Activated CD4-positive, alpha-beta T cell treated with anti-CD3 and anti-CD28 coated beads for 36 hours (primary cell): ENCODE measurements at places on chromosomes 4 and X. TPM values are rescaled to one million over a fixed set of nuclear protein-coding genes. Genes with fewer than 3 reads are reported as not detected.

The TREX2 gene
- total RNA-seq: 0.91 TPM

The MAML3 gene
- total RNA-seq: 1.9 TPM

The GABRB1 gene
- total RNA-seq: not detected

The IL15 gene
- total RNA-seq: 0.37 TPM

The DCAF12L1 gene
- total RNA-seq: not detected

The CCDC110 gene
- 0.40 TPM for total RNA-seq

- no peak for DNase-seq
These were observed 104.3 kb upstream of the GK2 start for GRCh38 chr4:79512363-79512762.

DNA sequence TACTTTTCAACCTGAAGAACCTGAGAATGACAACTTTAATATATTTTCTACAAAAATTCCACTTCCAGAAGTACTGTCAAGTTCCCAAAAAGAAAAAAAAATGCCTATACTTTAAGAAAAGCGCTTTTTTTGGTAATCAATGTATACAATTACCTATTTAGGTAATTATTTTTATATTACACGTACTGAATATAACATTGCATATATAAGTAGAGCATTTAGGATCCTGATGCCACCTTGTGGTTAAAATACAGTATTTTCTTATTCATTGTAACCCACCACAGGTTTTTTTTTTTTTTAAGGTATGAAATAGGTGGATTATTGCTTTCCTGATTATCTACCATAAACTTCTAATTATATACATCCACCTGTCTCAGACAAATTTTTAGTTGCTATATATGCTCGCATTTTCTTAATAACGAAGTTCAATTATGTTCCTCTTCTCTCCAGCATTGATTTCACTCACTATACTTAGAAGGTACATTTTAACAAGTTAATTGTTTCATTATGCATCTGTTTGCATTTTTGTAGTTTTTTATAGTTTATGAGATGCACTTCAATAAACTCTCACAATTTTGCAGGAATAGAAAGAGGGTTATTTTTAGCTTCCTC lies 5.2 kb downstream of the MAP9 start:
- DNase-seq: no peak

DNA sequence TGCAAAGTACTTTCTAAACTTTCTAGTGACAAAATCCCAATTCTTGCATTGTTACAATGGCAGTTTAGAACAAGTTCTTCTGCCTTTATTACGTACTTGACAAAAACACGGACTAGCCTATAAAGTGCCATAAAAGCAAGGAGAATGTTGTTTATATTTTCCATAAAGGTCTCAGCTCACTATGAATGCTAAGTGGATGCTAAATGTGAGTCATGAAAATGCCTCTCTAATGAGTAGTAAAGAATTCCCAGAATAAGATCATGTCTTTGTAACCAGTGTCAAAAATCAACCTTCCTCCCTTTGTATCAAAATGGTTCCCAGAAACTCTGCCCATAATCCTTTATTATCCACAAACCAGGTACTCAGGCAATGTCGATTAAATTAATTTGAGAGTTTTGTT lies 539.8 kb upstream of the SLIT2 start:
- DNase-seq: no peak

GRCh38 chr4:76689145-76689817 lies 208.7 kb downstream of the SOWAHB start:
- DNase-seq: peak; percentile 51

DNA sequence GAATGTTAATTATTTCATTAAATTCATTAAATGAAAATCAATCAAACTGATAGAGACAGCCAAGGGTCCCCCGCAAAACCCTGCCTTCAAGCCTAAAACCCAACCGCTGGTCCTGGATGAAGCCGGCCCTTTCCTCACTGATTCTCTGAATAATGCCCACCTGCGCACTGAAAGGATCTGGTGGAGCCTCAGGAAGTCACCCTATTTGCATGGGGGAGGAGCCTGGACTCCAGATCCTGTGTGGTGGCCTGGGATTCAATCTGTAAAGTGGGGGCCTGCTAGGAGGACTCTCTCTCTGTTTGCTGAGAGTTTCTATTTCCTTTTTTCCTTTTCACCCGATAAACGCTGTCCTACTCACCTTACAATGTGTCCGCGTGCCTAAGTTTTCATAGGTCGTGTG lies 97.9 kb upstream of the ADAMTS3 start:
- DNase-seq: no peak

DNA sequence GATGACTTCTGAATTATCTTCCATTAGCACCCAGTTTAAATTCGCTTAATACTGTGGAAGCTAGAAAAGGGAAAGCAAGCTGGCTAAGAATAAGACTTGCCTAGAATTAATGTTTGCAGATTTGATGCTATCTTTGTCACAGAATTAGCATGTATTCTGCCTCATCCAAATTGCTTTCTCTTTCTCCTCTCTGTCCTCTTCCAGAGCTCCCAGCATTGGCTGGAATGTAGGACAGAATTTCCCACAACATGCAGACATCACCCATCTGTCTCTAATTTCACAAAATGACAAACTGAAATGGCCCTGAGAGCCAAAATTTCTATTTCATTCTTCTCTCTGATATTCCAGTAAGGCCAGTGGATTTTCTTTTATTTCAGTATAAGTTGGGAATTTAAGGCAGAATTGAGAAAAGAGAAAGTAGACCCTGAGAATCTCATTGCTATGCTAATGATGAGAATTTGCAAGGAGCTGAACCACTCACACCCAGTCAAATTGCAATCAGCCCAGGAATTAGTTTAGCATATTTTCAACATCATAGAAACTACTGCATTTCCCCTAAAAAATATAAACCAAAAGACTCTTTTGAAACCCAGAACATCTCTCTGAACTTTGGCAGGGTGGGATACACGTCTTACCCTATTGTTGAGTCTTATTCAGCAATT lies 188.8 kb downstream of the RCHY1 start:
- no peak for DNase-seq

DNA sequence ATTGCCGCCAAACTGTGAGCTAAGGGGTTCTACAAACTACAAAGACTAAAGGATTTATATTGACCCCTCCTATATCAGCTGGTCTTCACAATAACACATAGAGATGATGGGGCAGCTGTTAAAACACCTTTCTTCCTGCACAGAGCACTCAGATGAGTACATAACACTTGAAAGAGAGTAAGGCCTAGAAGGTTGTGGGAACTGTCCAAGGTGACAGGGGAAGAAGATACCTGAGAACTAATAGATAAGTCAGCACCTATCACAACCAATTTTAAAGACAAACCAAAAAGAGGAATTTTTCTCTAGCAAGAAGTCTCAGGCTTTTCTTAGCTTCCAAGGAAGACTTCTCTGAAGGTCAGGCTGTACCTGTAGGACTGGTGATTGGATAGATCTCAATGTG lies 19.1 kb upstream of the CXCL6 start:
- no peak for DNase-seq

DNA sequence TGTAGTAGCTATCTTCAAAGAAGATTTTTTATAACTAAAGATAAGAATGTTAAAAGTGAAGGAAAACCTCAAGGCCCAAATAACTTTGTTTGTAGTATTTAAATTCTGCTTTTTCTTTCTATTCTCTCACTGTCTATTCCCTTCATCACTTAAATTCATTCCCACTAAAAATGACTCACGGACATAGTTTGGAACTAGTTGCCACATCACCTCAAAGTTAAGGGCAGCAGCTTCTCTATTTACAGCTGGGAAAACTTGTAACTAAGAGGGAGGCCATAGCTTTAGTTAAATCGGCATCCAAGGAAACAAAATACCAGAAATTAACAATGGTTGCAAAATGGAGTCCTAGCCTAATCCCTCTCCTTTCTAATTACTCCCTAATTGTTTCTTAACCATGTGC lies 325.4 kb upstream of the MAGEB2 start:
- no peak for DNase-seq

DNA sequence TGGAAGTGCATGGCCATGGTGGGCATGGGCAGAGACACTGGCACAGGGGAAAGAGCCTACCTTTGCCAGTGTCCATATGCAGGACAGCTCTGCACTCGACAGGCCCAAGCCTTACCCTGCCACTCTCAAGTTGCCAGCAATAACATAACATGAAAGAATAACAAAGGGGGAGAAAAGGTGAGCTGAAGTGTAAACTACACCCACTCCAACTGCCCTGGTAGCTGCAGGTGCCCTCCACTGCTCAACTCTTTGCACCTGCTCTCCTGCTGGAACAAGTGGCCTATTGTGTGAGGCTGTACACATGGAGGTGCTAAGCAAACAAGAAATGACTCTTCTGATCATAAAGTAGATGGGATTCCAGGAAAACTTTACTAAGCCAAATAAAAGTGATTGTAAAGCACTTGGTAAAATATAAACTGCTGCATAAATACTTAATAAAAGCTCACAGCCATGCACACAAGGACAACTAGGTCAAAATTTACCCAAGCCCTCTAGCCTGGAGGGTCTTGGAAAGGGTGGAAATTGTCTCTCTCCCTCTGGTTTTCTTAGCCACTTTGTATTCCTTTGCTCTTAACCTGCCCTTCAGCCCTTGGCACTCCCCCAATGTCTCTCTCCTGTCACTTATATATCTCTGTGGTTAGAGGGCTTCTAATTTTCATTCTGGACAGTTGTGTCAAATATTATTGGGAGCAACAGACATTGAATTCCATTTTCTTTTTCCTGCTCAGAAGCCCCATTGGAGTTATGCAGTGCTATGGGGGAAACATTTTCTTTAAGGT lies 261.2 kb upstream of the GPC4 start:
- DNase-seq: no peak

GRCh38 chrX:4876268-4876667 lies 1162.8 kb upstream of the PRKX start:
- DNase-seq: no peak

DNA sequence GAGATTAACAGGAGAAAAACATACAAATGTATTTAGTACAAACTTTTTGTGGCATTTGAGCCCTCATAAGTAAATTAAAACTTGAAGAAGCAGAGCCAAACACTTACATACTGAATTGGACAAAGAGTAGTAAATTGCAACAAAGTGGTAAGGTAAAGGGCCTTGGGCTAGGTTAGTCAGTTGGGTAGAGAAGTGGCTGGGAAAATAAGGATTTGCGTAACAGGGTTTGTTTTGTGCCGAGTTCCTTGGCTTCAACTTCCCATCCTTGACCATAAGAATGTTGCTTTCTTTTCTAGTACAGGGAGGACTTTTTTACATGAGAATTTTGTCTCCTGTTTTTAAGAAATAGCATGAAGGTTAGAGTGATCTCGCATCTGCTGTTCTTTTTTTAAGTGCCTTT lies 33.3 kb upstream of the DSPP start:
- DNase-seq: no peak

- DNase-seq: peak; percentile 81
These were observed 58.1 kb downstream of the MAML3 start for GRCh38 chr4:140095694-140096482.

DNA sequence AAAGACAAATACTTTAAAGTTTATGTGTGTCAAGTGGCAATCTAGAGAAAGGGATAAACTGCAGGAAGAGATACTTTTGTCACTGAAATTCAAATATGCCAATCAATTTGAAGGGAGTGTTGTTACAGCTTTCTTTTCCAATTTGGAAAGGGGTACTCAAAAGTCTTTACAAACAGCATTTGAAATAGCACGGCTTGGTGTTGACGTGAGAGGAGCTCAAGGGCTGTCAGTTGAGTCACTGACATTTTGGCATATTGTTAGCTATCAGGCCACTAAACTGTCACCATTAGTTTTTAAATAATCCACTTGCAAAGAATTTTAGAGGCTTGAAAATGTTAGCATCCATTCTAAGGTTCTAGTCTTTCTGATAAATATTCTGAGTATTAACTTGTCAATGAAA lies 698.4 kb downstream of the IL1RAPL1 start:
- no peak for DNase-seq
